Activated T-helper 1 cell treated with anti-CD3 and anti-CD28 coated beads, Interleukin-12 subunit alpha, Interleukin-12 subunit beta, Interleukin-2, Interleukin-4 antibody, amounts not matched to agents 30 ng/mL and 10 ng/mL and 1 ng/mL, durations not matched to agents 14 hours and 24 hours and 36 hours (primary cell): ENCODE measurements at places on chromosomes 16 and 17.

DNA sequence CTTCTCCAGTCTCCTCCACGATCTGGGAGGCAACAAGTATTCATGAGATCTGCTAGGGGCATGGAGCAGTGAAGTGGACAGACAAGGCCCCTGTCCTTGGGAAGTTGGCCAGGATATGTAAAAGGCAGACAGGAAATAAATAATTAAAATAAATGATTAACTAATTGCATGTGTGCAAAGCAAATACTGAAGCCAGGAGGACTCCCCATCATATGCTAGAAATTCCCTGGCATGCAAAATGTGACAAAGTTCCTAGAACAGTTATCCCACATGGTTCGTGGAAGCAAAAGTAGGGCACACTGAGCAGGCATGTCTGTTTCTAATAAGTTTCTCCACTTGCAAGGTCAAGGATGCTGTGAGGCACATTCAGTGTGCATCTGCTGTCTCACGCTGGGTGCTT is 86.8 kb downstream of the CDYL2 start:
- no peak for DNase-seq

- DNase-seq = no peak
These were observed 2.8 kb downstream of the PRKAR1A start for GRCh38 chr17:68514831-68515635.

- DNase-seq = no peak
These were observed 54.6 kb downstream of the ACTG1 start for GRCh38 chr17:81457917-81458555.

- peak; percentile 48 for DNase-seq
These were observed at the start of gene MED13 for GRCh38 chr17:62064791-62065563. TSS of gene MED13 (minus strand) at chr17:62065278. CDS start at chr17:62065205, 73 bp downstream.

DNA sequence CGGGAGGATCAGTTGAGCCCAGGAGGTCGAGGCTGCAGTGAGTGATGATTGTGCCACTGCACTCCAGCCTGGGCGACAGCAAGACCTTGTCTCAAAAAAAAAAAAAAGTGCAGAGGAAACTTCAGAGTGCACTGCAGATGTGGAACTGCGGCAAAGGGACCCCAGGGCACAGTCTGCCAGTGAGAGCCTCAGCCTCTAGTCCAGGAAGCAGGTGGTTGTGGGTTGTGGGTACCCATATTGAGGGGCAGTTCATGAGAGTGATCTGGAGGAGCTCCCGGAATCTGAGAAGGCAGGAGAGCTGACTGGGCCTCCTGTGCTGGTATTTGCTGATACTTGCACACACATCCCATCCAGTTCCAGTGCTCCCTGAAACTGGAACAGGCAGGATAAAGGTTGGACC is 13.1 kb downstream of the FOXN1 start:
- DNase-seq = no peak

DNA sequence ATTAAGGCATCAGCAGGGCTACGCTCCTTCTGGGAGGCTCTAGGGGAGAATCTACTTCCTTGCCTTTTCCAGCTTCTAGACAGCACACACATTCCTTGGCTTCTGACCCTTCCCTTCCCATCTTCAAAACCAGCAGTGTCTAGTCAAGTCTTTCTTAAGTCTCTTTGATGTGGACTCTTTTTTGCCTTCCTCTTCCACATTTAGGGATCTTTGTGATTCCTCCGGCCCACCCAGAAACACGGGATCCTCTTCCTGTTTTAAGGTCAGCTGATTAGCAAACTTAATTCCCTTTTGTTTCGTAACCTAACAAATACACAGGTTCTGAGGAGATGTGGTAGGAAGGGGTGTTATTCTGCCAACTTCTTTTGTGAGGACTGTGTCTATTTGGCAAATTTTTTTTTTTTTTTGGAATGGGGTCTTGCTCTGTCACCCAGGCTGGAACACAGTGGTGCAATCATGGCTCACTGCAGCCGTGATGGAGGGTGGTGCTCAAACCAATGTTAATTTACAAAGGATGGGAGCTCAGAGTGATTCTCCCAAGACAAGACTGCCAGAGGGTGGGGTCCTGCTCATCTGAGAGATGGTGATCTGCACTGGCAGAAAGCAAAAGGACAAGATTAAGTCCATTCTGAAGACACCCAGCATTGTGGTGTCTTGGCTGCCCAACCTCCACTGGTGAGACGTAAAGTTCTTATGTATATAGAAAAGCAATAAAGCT is 14.7 kb downstream of the KNOP1 start:
- no peak for DNase-seq

- no peak for DNase-seq
These were observed 10.9 kb downstream of the CDRT4 start for GRCh38 chr17:15456496-15456895.

DNA sequence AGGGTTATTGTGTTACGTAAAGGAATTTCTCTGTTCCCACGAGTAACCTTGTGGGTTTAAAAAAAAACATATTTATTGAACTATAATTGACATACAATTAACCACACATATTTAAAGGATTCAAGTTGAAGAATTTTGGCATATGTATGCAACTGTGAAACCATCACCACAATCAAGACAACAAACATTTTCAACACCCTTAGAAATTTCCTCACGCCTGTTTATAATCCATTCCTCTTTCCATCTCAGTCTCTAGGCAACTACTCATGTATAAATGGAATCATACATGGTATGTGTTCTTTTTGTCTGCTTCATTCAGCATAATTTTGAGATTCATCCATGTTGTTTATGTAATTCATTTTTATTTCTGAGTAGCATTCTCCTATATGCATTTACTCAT is 104.0 kb downstream of the MRTFB start:
- DNase-seq = no peak

- DNase-seq = no peak
These were observed 19.0 kb upstream of the MYO15B start for GRCh38 chr17:75568412-75569255.

DNA sequence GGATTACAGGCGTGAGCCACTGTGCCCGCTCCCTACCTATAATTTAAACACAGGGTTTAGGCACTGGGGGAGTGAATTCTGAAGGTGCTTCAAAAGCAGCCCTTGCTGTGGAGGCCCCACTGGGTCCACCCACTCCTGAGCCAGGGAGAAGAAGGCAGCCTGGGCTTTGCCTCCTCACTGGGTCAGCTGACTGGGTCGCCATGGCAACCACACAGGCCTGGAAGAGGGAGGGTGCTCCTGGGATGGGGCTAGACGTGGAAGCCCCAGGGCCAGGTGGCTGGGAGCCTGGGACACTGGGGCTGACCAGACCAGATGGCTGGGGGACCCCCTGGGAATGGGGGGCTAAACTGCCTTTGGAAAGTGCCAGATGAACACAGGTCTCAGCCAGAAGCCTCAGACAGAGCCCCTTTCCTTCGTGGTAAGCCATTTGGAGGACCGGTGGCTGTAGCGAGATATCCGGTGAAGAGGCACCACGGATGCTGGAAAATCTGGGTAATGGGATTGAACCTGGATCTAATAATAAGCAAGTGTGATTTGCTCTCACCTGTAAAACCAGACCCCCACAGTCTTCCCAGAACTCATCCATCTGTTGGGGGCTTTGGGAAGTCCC is 32.9 kb downstream of the TRARG1 start:
- no peak for DNase-seq

- DNase-seq = no peak
These were observed 52.1 kb downstream of the FOXL1 start for GRCh38 chr16:86630471-86630870.

- no peak for DNase-seq
These were observed 10.0 kb upstream of the CD300LD start for GRCh38 chr17:74601944-74602572.

- DNase-seq = no peak
These were observed 157.2 kb downstream of the SNX29 start for GRCh38 chr16:12133729-12134128.

DNA sequence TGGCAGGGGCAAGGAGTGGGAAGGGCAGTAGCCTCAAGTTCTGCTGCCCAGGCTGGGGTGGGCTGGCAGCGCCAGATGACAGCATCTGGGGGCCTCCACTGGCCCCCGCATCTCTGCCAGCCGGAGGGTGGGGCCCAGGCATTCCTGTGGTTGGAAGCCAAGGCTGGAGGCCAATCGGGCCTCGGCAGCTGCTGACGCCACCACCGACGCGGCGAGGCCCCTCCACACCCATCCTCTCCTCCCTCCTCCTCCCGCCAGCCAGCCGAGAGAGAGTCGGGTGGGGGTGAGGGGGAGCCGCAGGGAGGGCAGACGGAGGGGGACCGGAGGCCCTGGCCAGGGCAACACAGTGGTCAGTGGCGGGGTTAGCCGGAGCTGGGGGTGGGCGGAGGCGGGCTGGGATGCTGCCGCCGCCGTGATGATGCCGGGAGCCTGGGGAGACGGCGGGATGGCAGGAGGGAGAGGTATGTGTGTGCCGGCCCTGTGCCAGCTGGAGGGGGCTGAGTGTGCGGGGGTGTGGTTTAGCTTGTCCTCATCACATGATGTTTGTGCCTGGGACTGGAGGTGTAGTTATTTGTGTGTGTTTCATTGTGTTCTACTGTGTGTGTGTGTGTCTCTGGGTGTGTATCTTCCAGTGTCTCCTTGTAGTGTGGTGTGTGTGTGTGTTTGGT is 36.6 kb downstream of the ARHGAP23 start:
- DNase-seq = no peak

GRCh38 chr16:77556201-77556873 is 121.5 kb upstream of the ADAMTS18 start:
- no peak for DNase-seq

DNA sequence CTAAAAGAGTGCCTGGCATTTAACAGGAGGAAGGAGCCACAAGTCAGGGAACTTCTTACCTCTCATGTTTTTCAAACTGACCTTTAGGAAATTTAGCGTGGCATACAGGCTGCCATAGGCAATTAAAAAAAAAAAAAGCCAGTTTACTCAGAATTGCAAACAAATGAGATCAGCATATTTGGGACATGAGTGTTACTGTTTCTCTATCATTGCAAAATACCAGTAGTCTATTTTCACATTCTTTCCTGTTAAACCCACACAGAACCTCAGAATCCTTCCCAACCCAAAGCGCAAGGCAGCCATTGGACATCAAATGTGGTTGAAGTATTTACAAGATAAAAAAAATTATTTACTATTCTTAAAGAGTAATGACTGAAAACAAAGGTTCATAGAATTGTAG is 366.4 kb upstream of the DYNLRB2 start:
- no peak for DNase-seq

- DNase-seq = no peak
These were observed 82.1 kb downstream of the KSR1 start for GRCh38 chr17:27538156-27538955.
